ENCODE measurements at places on chromosomes 3 and 15.

- DNase-seq = no peak
Measured at GRCh38 chr3:13688034-13688433, 139.1 kb downstream of the FBLN2 start.

GRCh38 chr15:52532427-52532826, 3.7 kb upstream of the MYO5A start:
- no peak for DNase-seq

GRCh38 chr15:90697175-90697574, 20.0 kb upstream of the BLM start:
- peak; percentile 7 for DNase-seq

GRCh38 chr3:42681361-42682038, 3.8 kb upstream of the KLHL40 start:
- DNase-seq = no peak

DNA sequence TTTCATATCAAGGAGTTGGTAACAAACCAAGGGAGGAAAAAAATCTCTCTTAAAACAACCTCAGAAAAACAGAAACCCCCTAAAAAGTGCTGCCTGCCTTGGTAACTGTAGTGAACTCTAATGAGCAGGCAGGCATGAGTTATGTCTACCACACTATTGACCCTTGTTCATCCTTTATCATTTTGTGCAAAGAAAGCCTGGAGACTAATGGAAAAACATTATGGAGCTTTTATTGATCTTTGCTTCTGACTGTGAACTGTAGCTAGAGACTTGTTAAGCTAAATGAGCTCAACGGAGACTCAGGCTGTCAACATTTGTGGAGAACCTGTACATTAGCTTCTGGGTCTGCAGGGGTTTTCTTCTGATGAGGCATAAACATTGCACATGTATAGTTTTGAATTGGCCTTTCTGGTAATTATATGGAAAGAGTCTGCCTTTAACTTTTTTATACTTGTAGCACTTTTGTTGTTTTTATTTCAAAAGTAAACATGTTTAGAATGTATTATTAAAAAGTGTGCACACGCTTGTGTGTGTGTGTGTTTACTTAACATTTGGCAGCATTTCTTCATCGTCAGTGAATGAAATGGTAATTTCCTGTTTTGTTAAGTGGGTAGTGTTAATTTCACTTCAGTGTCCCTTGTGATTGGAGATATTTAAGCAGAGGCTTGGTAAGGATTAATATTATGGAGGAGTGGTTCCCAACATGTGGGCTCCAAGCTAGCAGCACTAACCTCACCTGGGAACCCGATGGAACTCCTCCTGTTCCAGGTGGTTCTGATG, 15.9 kb upstream of the SPTSSB start:
- no peak for DNase-seq
